ENCODE measurements at places on chromosomes 1 and 21. TPM values are rescaled to one million over a fixed set of nuclear protein-coding genes. Genes with fewer than 3 reads are reported as not detected.

- DNase-seq, result no peak
- H3K36me3 ChIP-seq, result no peaks in the 10 kb centered on the region
- no peaks in the 10 kb centered on the region for H3K4me1 ChIP-seq
- H3K27me3 ChIP-seq, result no peaks in the 10 kb centered on the region
Observed at GRCh38 chr1:81574408-81574807, 226.3 kb upstream of the ADGRL2 start.

DNA sequence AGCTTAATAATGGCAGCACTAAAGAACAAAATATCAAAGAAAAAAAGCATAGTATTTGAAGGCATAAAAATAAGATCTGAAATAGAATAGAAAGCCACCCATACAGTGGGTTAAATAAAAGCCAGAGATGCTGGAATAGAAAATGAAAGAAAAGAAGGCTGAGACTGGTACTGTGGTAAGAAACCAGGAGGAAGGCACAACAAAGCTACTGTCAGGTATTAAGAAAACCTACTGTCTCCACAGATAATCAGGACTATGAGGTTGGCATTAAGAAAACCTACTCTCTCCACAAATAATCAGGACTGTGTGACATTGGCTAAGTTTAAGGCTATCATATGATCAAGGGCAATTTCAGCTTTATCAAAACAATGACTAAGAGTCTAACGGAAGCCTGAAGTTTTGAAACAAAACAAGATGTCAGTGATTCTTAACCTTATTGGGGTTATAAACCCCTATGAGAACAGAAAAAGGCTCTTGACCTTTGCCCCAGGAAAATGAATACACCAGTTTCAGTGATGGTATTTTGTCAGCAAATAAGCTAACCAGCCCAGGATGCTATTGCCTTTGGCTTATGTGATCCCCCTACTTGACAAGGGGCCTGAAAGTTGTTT, 24.4 kb downstream of the MCOLN2 start:
- no peaks in the 10 kb centered on the region for H3K36me3 ChIP-seq
- DNase-seq, result no peak
- H3K27me3 ChIP-seq, result no peaks in the 10 kb centered on the region
- no peaks in the 10 kb centered on the region for H3K4me1 ChIP-seq
- no peak overlapping the region for H3K4me3 ChIP-seq
- no peak overlapping the region for H3K27ac ChIP-seq

- no peaks in the 10 kb centered on the region for H3K4me1 ChIP-seq
- no peak overlapping the region for H3K4me3 ChIP-seq
- DNase-seq, result no peak
- no peaks in the 10 kb centered on the region for H3K27me3 ChIP-seq
- H3K27ac ChIP-seq, result no peak overlapping the region
- H3K36me3 ChIP-seq, result peaks cover 45% of the 10 kb centered on the region
Observed at GRCh38 chr21:46555225-46555617, 49.7 kb downstream of the S100B start.

Gene CFAP126
- 25.1 TPM for total RNA-seq
